Stimulated activated CD8-positive, alpha-beta memory T cell treated with anti-CD3 and anti-CD28 coated beads, Interleukin-7, amount 100 ng/mL, for 1 hour (primary cell): ENCODE measurements at places on chromosomes 11 and 22.

- no peak for DNase-seq
Observed at GRCh38 chr22:46287873-46288751, 8.6 kb upstream of the GTSE1 start.

DNA sequence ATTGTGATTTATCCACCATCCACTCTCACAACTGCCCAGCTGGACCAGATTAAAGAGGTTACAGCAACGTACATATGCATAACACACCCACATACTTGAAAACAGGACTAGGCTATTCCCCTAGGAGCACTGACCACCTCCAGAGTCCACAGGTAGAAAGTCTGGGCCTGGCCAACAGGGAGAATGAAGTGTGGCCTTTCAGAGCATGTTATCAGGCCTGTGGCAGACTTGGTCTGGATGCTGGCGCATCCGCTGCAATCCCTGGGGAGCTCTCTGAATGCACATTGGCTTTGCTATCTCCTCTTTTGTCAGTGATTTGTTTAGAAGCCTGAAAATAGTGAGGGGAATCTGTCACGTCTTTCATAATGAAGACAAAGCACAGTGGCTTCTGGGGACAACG is 86.7 kb downstream of the C11orf58 start:
- DNase-seq = no peak

DNA sequence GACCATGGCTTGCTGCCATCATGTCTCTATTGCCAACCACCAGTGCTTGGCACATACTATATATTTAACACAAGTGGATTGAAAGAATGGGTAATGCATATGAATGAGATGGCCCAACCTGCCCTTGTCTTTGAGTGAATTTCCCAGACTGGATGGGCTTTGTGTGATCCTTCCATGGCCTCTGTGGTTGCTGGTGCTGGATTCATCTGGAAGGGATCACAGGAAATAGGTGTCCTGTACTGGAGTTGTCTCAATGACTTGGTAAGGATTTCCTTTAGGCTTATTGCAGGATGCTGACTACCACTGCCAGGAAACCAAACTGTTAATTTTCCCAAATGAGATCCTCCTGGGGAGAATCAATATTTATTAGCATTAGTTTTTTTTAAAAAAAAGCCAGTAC is 328.6 kb downstream of the TMEM135 start:
- no peak for DNase-seq

DNA sequence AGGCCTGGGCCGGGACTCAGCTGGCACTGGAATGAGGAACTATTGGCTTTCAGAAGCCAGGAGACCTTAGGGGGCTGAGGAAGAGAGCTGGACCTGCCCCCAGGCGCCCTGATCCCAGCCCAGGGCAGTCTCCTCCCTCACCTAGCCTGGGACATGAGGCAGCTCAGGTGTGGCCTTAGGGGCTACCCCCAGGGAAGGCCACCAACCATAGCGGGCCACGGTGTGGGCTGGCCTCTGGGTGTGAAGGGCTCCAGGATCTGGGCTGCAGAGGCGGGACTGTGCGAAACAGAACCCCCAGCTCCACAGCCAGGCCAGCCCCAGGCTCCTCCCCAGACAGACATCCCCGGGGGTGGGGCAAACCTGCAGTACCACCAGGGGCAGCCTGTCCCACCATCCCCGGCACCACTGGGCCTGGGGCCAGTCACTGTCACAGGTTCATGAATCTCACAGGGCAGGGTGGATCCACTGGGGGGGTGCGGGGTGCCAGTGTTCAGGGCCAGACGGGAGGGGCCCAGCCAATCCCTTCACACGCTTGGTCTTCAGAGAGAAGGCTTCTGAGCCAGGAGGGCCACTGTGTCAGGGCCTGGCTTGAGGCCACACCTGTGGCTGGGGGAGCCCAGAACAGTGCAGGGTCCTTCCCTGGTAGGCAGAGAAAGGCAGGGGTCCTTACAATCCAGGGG is 3.5 kb downstream of the PLXNB2 start:
- no peak for DNase-seq

- DNase-seq = no peak
Observed at GRCh38 chr11:19935507-19935906, 222.9 kb downstream of the NAV2 start.

DNA sequence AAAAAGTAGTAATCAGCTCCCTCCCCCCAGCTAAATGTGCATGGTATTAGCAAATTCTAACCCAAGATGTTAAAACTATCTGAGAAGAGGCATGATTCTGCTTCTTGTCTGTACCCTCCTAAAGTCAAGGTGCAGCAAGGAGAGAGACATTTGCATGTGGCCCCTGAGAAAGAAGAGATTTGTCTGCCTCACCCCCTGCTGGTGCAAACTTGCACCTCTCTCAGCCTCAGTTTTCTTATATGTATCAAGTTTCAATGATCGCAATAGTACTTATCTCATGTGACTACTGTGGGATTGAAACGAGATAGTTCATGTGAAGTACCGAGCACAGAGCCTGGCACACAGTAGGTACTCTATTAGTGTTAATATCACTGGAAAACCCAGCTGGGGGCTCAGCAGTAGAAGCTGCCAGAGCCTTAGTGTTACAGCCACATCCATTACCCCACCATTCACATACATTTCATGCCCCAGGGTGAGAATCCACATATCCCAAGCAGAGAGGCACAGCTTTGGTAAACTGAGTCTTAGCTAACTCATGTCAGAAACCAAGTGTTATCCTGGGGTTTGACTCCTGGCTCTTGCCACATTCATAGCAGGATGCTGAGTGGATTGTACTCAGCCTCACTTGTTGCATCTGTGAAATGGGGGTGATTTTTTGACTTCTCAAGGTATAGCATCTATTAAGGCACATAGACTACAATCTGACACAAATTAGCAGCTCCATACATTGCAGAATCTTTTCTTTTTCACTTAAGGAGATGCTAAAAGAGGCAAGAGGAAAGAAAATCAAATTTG is 24.9 kb downstream of the CD44 start:
- DNase-seq = no peak

- no peak for DNase-seq
Observed at GRCh38 chr22:28108851-28109250, 189.8 kb upstream of the PITPNB start.

DNA sequence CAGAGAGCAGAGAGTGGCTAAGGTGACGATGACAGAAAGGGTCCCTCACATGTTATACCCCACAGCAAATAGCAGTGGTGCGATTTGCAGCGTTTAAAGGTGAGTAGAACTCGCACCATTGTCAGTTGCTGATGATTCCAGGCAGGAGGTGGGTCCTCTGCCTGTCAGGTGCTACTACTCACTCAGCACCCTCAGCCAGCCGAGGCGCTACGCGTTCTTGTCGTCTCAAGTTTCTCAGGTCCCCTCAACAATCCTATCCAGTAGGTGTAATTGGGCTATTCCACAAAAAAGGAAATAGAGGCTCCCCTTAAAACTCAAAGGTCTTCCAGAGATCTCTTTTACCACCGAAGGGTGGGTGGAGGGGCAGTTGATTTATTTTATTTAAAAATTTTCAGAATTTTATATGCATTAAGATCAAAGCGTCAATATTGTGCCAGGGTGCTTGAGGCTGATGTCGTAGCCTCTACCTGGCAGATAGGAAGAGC is 18.3 kb downstream of the ELF5 start:
- no peak for DNase-seq

- no peak for DNase-seq
Observed at GRCh38 chr22:20180640-20181039, 29.8 kb upstream of the CCDC188 start.

DNA sequence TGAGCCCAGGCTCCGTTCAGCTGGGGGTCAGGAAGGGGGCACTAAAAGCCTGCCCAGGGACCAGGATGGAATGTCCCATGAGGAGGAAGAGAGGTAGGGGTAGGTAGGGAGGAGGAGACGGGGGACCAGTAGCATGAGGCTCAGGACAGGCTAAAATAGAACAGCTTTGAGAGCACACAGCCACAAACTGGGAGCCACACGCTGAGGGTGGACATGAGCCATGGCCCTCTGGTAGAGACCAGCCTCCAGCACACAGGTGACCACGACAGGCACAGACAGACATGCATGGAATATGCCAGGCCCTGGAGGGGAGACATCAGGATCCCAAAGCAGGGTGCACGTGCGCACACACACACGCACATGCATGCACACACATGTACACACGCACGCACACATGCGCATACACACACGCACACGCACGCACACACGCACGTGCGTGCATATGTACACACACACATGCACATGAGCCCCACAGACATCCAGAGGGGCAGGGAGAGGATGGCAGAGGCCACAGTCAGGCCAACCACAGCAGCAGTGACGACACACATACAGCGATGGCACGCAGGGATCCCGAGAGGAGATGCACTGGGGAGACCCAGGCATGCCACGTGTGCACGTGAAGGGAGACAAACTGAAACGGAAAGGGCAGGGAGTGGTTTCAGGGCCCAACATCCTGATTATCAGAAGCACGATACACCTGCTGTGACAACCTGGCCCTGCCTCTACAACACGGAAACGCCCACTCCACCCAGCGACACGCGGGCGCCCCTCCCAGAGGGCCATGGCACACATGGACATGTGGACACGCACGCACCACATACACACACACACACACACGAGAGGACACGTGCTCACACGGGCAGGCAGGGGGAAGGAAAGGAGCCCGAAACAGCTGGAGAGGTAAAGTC is 25.7 kb downstream of the LRRC10B start:
- no peak for DNase-seq

- DNase-seq = peak; percentile 50
Observed at GRCh38 chr11:119356349-119357031, 10.0 kb upstream of the MFRP start.

DNA sequence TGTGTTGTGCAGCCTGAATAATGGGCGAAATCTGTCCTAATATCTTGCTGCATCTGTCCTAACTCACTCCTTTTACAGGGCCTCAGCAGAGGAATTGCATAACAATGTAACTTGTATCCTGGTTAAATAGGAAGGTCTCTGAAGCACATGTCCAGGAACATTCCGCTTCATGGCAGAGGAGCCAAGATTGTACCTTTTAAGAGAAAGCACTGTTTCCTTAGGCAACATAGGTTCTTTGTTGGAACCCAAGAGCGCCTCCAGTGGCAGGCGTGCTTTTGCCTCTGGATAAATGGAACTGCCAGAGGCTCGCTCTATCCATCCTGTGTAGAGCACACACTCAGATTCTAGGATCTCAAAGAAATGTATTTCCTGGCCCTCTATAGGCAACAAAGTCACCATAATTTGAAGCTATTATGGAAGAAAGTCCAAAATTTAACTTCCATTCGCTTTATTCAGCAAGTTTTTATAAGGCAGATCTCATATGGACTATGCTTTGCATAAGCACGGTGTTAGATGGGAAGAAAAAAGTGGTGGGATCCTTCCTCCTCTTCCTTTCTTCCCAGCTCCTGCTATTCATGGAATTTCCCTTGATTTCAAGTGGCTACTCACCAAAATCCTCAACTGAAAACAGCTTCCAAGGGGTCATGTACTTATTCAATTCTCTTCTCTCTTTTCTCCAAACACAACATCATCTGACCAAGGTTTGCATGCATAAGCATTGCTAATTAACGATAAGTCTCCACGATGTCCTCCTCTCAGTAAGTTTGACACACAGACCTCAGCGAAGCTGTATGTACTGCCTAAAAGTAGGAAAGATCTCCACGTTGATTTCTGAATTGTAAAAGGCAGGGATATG is at the start of gene BLID:
Gene BLID (minus strand): TSS at position 692 of the 856 bp plus-strand sequence. CDS start 293 bp downstream, at position 399.
- DNase-seq = no peak

- no peak for DNase-seq
Observed at GRCh38 chr11:61815790-61816735, 740 bp downstream of the FADS1 start.

- DNase-seq = no peak
Observed at GRCh38 chr11:45839204-45839603, 8.1 kb upstream of the CRY2 start.

DNA sequence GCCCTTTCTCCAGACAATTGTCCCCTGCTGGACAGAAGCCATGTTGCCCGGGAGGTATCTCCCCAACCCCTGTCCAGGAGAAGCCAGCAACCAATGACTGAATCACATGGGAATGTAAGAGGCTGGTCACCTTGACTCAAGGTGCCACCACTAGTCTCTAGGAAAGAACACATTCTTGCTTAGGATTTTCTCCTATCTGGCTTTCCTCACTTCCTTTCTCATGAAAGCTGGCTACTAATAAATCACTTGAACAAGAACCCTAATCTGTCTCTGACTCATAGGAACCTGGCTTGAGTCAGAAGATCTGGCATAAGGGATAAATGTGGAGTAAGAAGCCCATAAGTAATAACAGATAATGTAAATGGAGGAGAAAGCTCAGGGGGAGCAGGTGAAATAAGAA is 101.4 kb upstream of the C11orf87 start:
- no peak for DNase-seq

GRCh38 chr22:43880541-43880991 is 11.2 kb downstream of the PNPLA5 start:
- DNase-seq = no peak

DNA sequence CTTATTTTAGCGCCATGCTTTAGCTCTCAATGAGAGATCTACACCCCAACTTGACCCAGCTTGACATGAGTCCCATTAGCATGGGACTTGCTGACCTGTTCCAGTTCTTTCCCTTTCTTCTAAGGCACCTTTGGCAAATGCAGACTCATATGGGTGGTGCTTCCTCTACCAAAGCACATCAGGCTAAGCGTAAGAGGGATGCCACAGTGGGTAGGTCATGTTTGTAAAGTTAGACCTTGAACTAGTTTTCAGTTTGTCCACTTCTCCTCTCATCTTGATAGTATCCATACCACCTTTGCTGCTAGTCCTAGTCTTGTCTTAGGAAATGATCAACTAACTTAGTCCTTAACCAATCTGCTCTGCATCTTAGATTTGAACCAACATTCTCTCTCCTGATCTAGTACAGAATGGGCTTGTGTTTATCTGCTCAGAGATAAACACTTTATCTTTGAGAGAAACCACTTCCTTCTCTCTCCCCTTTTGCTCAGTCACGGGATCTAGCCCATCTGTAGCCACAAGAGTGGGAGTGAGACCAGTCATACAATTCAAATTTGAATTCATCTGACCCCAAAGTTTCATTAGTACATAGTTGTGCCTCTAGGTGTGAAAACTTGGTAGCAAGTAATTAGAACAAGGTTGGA is 72.1 kb upstream of the CD44 start:
- no peak for DNase-seq

GRCh38 chr11:57358543-57358961 is 20.4 kb downstream of the P2RX3 start:
- no peak for DNase-seq

DNA sequence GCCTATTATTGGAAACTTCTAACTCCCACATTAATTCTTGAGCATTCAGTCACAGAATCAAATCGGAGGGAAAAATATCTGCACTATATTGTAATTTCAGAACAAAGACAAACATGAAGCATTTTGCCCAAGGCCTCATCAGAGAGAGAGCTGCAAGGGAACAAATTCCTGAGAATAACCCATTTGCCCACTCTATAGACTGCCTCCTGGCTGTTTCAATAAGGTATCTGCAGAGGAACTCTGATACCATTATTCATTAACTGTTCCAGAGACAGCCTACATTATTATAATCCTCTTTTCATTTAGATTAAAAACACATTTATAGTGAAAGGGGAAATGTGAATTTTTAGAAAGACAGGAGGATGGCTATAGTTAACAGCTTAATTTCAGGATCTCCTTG is 663.9 kb downstream of the DLG2 start:
- no peak for DNase-seq

GRCh38 chr11:112016765-112017376 is 8.3 kb upstream of the DLAT start:
- DNase-seq = no peak

GRCh38 chr11:122910775-122911174 is 28.2 kb downstream of the JHY start:
- DNase-seq = no peak
